ENCODE measurements at places on chromosomes 5 and 9.

DNA sequence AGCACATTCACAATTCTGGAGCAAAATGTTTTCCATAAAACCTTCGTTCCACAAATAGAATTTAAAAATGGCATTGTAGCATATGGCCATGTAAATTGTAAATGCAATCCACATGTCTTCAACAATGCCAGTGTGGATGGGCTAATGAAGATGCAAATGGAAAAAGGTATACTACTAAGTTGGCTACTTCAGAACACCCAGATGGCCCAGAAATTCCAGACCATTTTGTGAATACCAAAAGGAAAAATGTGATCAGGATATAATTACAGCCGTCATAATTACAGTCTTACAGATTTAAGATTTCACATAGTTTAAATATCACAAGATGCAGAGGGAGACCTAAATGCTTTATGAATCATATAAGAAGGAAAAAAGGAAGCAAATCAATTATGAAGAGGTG, 117.2 kb downstream of the TSSK1B start:
- DNase-seq = no peak

- no peak for DNase-seq
Observed at GRCh38 chr5:14146725-14147124, 3.6 kb downstream of the TRIO start.

- DNase-seq = no peak
Observed at GRCh38 chr9:129504404-129504803, 116.5 kb downstream of the C9orf50 start.

DNA sequence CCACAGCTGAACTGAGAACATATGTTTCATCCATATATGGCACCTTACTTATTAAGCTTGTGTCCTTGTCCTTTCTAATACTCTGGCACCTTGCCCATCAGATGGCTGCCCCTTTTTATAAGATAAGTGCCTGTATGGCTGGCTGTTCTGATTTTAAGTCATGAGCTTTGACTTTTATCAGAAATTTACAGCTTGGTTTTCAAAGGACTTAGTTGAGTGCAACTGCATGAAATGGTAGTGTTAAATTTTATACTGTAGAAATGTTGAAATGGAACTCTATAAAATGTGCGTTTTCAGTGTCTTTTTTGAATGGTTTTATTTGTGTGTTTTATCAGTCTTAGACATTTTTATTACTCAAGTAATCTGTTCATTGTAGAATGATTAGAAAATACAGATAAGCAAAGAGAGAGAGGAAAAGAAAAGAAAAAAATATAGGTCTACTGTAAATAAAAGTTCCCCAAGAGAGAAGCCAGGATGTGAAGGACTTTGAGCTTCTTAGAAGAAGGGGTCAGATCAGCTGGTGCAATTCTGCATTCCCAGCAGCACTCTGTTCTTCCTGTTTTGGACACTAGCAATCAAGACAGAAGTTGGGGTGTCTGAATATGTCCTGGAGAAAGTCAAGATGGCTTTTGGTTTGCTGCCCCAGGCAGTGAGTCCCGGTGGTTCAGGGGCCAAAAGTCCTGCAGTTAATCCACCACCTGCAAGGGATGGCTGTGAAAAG, 38.9 kb downstream of the ARHGAP26 start:
- no peak for DNase-seq

GRCh38 chr9:33430942-33431341, 16.5 kb downstream of the AQP3 start:
- DNase-seq = no peak

GRCh38 chr5:71738662-71739361, 19.7 kb downstream of the CARTPT start:
- no peak for DNase-seq

DNA sequence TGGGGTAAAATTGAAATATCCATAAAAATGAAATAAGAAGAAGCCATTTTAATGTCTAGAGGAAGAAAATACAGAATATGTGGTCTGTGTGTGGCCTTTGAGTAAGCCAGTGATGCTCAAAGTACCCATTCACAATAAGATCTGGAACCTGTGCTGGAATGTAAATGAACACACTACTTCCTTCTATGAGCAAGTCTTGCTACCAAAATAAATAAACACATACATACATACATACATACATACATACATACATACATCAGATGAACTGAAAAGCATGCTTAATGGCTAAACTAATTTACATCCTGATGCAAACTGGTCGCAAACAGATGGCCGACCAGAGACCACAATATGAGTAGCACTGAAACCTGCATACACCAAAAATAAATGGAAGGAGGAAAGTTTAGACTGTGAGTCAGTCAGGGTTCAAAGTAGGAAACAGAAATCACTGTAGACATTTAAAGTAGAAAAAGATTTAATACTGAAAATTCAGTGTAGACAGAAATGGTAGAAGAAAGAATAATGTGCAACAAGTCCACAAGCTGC, 317.6 kb downstream of the CAAP1 start:
- no peak for DNase-seq

- DNase-seq = no peak
Observed at GRCh38 chr5:88093765-88094164, 174.9 kb downstream of the TMEM161B start.

Measured in activated CD4-positive, alpha-beta T cell treated with anti-CD3 and anti-CD28 coated beads, Interleukin-2, amount 50 U/mL, for 24 hours (primary cell).